ENCODE measurements at places on chromosomes 13 and 19. TPM values are rescaled to one million over a fixed set of nuclear protein-coding genes. Genes with fewer than 3 reads are reported as not detected.

The C19orf67 gene
- not detected for total RNA-seq

The PDE4C gene
- 0.47 TPM for total RNA-seq

The CYP2B6 gene
- not detected for total RNA-seq

The NXNL1 gene
- not detected for total RNA-seq

The CASP14 gene
- not detected for total RNA-seq

The GRK1 gene
- not detected for total RNA-seq
